ENCODE measurements at places on chromosomes 4 and X. TPM values are rescaled to one million over a fixed set of nuclear protein-coding genes. Genes with fewer than 3 reads are reported as not detected.
A peak's percentile ranks its signal among the peaks of the same experiment; 100 is the strongest.

DNA sequence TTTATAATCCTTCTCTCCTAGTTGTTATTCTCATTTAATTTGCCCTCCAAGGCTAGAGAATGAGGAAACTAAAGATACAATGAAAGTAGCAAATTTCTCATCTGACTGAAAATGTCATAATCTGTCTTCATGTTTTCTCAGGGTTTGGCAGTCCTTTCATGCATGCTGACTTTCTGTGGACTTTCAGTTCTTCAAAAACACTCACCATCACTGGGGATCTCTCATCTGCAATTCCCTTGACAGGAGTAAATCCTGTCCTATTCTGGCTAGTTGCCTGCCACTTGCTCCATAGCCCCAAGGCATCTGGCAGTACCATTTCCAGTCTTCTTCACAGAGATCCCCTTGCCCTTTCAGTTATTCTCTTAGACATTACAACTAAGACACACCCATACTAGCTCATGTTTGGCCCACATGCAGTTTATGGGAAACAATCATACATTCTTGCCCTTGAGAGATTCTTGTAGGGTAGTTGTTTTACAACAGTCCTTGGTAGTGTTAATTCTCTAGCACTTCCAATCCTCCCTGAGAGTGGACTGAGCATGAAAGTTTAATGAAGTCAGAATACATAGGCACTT lies 449.7 kb upstream of the KLHL4 start:
- no peaks in the 10 kb centered on the region for H3K27me3 ChIP-seq
- DNase-seq, result no peak
- no peak overlapping the region for H3K4me3 ChIP-seq
- no peak overlapping the region for H3K27ac ChIP-seq
- no peaks in the 10 kb centered on the region for H3K36me3 ChIP-seq
- H3K4me1 ChIP-seq, result no peaks in the 10 kb centered on the region

DNA sequence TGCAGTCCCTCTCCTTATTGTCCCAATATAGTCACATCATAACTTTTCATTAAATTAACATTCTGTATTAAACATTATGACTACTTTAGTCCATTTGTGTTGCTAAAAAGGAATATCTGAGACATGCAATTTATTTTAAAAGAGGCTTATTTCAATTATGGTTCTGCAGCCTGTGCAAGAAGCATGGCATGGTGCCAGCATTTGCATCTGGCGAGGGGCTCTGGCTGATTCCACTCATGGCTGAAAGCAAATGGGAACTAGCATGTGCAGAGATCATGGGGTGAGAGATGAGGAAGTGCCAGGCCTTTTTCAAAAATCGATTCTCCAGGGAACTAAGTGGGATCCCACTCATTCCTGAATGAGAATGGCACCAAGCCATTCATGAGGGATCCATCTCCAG lies 476.3 kb upstream of the RPS6KA3 start:
- DNase-seq, result peak; percentile 38
- no peaks in the 10 kb centered on the region for H3K27me3 ChIP-seq

- DNase-seq, result no peak
- H3K4me3 ChIP-seq, result no peak overlapping the region
- H3K27me3 ChIP-seq, result no peaks in the 10 kb centered on the region
- H3K4me1 ChIP-seq, result no peaks in the 10 kb centered on the region
These were observed 61.3 kb upstream of the CASK start for GRCh38 chrX:41984628-41985027.

GRCh38 chrX:50067435-50068284 lies 133.1 kb downstream of the AKAP4 start:
- H3K4me3 ChIP-seq, result peak overlapping the region; percentile 24
- H3K27ac ChIP-seq, result peak overlapping the region; percentile 84
- DNase-seq, result peak; percentile 40
- peaks cover 19% of the 10 kb centered on the region for H3K4me1 ChIP-seq
- no peaks in the 10 kb centered on the region for H3K27me3 ChIP-seq

GRCh38 chr4:57040510-57040909 lies 61.8 kb downstream of the POLR2B start:
- no peak overlapping the region for H3K4me3 ChIP-seq
- peak overlapping the region; percentile 21 for H3K27ac ChIP-seq
- H3K4me1 ChIP-seq, result peaks cover 44% of the 10 kb centered on the region
- H3K27me3 ChIP-seq, result no peaks in the 10 kb centered on the region
- no peak for DNase-seq

GRCh38 chr4:61425315-61425714 lies 225.2 kb downstream of the ADGRL3 start:
- DNase-seq, result no peak
- no peaks in the 10 kb centered on the region for H3K27me3 ChIP-seq
- no peak overlapping the region for H3K4me3 ChIP-seq

- H3K27me3 ChIP-seq, result no peaks in the 10 kb centered on the region
- no peak for DNase-seq
- H3K27ac ChIP-seq, result no peak overlapping the region
- no peak overlapping the region for H3K4me3 ChIP-seq
- H3K36me3 ChIP-seq, result peaks cover 3% of the 10 kb centered on the region
- H3K4me1 ChIP-seq, result peaks cover 2% of the 10 kb centered on the region
These were observed 57.0 kb upstream of the LRAT start for GRCh38 chr4:154686838-154687237.

DNA sequence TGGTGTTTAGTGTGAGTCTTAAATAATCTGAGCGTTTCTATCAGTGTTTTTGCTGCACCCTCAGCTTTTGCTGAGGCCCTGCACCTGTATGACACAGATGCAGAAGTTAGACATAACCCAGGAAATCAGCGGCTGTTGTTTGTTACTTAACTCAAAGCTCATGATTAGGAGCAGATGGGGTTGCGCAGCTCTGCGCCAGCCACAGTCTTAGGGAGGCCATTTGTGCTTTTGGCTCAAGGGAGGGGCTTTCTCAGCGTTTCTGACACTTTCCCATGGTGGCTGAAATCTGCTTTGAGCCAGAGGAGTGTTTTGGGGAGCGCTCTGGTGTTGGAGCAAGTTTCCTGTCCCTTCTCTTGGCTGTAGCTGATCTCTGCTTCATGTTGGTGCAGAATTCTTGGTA lies 433.8 kb downstream of the NAF1 start:
- no peaks in the 10 kb centered on the region for H3K36me3 ChIP-seq
- DNase-seq, result no peak
- H3K4me1 ChIP-seq, result no peaks in the 10 kb centered on the region
- H3K27ac ChIP-seq, result no peak overlapping the region
- no peaks in the 10 kb centered on the region for H3K27me3 ChIP-seq

GRCh38 chr4:3364634-3365314 lies 72.0 kb downstream of the RGS12 start:
- no peaks in the 10 kb centered on the region for H3K27me3 ChIP-seq
- H3K36me3 ChIP-seq, result no peaks in the 10 kb centered on the region
- H3K4me3 ChIP-seq, result no peak overlapping the region
- no peak overlapping the region for H3K27ac ChIP-seq
- no peak for DNase-seq

DNA sequence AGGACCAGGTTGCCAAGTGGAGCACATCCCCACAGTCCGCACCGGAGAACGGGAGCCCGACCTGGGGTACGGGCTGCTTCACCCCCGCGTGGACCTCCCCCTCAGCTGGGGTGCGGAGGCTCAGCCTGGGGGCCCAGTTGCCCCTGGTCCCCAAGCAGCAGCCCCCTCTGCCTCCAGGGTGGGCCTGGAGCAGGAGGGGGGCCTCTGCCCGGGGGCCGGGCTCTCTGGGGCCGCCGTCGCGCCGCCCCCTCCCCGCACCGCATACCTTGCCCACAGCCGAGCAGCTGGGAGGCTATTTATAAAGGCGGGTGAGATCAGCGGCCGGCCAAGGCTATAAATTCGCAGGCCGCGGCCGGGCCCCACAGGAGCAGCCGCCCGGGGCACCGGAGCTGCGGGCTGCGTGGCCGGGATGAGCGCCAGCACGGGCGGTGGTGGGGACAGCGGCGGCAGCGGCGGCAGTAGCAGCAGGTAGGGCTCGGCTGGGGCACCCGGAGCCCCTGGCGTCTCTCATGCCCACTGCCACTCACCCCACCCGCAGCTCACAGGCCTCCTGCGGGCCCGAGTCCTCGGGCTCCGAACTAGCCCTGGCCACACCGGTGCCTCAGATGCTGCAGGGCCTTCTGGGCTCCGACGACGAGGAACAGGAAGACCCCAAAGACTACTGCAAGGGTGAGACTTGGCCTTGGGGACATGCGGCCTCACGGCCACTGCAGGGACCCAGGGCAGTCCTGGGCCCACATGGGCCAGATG lies at the start of gene SRPK3:
Gene SRPK3 (plus strand): TSS at position 364 of the 750 bp plus-strand sequence. CDS start 46 bp downstream, at position 410.
- no peaks in the 10 kb centered on the region for H3K36me3 ChIP-seq
- H3K4me1 ChIP-seq, result no peaks in the 10 kb centered on the region
- no peak within 1 kb of the TSS for H3K27ac ChIP-seq
- no peak for DNase-seq

- no peaks in the 10 kb centered on the region for H3K27me3 ChIP-seq
- no peak overlapping the region for H3K4me3 ChIP-seq
- H3K36me3 ChIP-seq, result peaks cover 5% of the 10 kb centered on the region
These were observed 83.8 kb upstream of the CLCN4 start for GRCh38 chrX:10072786-10073568.

GRCh38 chr4:2767046-2767704 lies 11.0 kb upstream of the TNIP2 start:
- no peak for DNase-seq
- H3K4me1 ChIP-seq, result peaks cover 2% of the 10 kb centered on the region
- H3K27ac ChIP-seq, result no peak overlapping the region
- no peaks in the 10 kb centered on the region for H3K27me3 ChIP-seq
- no peak overlapping the region for H3K4me3 ChIP-seq

GRCh38 chrX:124343016-124343415 lies 3.3 kb upstream of the SH2D1A start:
- no peaks in the 10 kb centered on the region for H3K36me3 ChIP-seq
- H3K27ac ChIP-seq, result no peak overlapping the region
- DNase-seq, result no peak
- H3K4me1 ChIP-seq, result peaks cover 1% of the 10 kb centered on the region
- no peaks in the 10 kb centered on the region for H3K27me3 ChIP-seq

DNA sequence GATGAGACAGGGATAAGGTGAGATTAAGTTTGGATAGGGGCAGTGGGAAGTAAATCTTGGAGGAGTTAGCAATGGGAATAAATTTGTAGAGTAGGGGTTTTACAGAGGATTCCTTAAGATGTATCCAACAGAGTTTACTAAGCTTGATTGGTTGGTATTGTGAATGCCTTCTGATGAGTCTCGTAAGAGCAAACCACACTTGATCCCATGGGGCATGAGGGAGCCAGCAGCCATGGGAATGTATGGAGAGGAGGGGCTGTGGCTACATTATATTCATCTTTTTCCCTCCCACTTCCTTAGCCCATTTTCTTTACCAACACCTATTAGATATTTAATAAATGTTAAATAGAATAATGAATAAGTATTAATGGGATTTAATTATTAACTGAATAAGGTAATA lies 126.6 kb upstream of the NDST3 start:
- H3K36me3 ChIP-seq, result no peaks in the 10 kb centered on the region
- no peaks in the 10 kb centered on the region for H3K27me3 ChIP-seq
- H3K4me3 ChIP-seq, result no peak overlapping the region
- H3K4me1 ChIP-seq, result no peaks in the 10 kb centered on the region
- DNase-seq, result no peak

DNA sequence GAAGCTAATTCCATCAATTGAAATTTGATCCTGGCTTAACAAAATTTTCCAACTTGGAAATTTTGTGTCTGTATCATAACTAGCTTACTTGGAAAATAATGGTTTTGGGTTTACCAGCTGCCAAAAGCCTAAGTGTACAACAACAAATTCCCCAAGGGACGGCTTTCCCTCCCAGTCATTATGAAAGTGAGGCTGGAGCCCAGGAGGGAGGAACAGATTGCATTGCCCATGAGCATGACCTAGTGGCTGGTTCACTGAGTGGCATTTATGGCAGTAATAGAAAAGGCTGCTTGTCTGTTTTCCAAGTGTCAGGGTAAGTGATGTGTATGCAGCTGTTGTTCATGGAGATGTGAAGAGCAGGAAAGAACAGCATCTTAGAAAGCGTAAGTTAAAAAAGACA lies 70.8 kb upstream of the HHIP start:
- no peak overlapping the region for H3K27ac ChIP-seq
- no peaks in the 10 kb centered on the region for H3K27me3 ChIP-seq
- H3K4me3 ChIP-seq, result no peak overlapping the region
- DNase-seq, result no peak

- DNase-seq, result no peak
- peaks cover 25% of the 10 kb centered on the region for H3K27me3 ChIP-seq
- peaks cover 23% of the 10 kb centered on the region for H3K4me1 ChIP-seq
- H3K4me3 ChIP-seq, result peak overlapping the region; percentile 76
- no peaks in the 10 kb centered on the region for H3K36me3 ChIP-seq
These were observed 400 bp upstream of the PAQR3 start for GRCh38 chr4:78939667-78940008.

DNA sequence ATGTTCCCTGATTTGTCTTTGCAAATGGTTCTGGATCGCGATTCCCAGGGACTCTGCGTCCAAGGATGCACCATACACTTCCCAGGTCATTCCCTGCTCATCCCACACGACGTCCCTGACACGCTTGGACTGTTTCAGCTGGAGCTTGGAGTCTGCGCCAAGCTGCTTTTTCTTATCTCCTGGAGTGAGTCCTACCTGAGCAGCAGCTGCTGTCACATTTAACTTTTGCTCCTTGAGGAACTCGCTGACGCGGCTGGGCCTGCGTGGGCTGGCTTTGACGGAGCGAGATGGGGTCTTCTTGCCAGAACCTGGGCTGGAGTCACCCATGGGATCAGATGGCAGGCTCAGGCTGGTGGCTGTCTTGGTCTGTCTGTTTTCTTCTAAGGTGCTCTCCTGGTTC lies 59.6 kb downstream of the GPRIN3 start:
- no peak overlapping the region for H3K27ac ChIP-seq
- no peaks in the 10 kb centered on the region for H3K36me3 ChIP-seq
- H3K4me1 ChIP-seq, result peaks cover 8% of the 10 kb centered on the region
- DNase-seq, result no peak
- no peak overlapping the region for H3K4me3 ChIP-seq

- H3K27me3 ChIP-seq, result peaks cover 10% of the 10 kb centered on the region
- no peaks in the 10 kb centered on the region for H3K4me1 ChIP-seq
- no peak overlapping the region for H3K4me3 ChIP-seq
- peaks cover 2% of the 10 kb centered on the region for H3K36me3 ChIP-seq
- H3K27ac ChIP-seq, result no peak overlapping the region
These were observed 217.1 kb upstream of the ARHGAP24 start for GRCh38 chr4:85257817-85258370.

- no peak for DNase-seq
- no peak overlapping the region for H3K4me3 ChIP-seq
- H3K27me3 ChIP-seq, result no peaks in the 10 kb centered on the region
These were observed 42.3 kb upstream of the SRD5A3 start for GRCh38 chr4:55303760-55304165.

- no peak overlapping the region for H3K27ac ChIP-seq
- DNase-seq, result no peak
- H3K27me3 ChIP-seq, result peaks cover 2% of the 10 kb centered on the region
- peaks cover 28% of the 10 kb centered on the region for H3K4me1 ChIP-seq
- no peak overlapping the region for H3K4me3 ChIP-seq
These were observed 5.4 kb upstream of the SORBS2 start for GRCh38 chr4:185817403-185817818.

STK32B gene
- total RNA-seq, result 0.69 TPM

KIAA1210 gene
- total RNA-seq, result 0.82 TPM

ANXA3 gene
- total RNA-seq, result 87.2 TPM

TMEM271 gene
- total RNA-seq, result not detected

KANTR gene
- 26.2 TPM for total RNA-seq

F9 gene
- not detected for total RNA-seq
